Fibroblast of skin of left biceps (primary cell): ENCODE measurements at places on chromosomes 6 and 20.
A peak's percentile ranks its signal among the peaks of the same experiment; 100 is the strongest.

DNA sequence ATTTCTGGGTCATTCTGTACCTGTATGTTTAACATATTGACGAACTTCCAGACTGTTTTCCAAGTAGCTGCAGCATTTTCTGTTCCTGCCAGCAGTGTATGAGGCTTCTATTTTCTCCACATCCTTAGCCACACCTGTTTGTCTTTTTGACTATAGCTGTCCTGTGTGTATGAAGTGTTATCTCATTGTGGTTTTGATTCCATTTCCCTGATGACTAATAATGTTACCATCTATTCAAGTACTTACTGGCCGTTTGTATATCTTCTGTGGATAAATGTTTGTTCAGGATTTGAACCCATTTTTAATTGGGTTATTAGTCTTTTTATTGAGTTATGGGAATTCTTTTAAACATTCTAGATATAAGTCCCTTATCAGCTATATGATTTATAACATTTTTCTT is 95.2 kb downstream of the JAG1 start:
- no peak for DNase-seq

GRCh38 chr6:27502508-27503435 is 29.9 kb upstream of the ZNF184 start:
- DNase-seq = peak; percentile 40

- no peak for DNase-seq
Observed at GRCh38 chr6:131948692-131949619, 2.2 kb downstream of the CCN2 start.

GRCh38 chr6:14025160-14025559 is 92.4 kb upstream of the CD83 start:
- DNase-seq = no peak

DNA sequence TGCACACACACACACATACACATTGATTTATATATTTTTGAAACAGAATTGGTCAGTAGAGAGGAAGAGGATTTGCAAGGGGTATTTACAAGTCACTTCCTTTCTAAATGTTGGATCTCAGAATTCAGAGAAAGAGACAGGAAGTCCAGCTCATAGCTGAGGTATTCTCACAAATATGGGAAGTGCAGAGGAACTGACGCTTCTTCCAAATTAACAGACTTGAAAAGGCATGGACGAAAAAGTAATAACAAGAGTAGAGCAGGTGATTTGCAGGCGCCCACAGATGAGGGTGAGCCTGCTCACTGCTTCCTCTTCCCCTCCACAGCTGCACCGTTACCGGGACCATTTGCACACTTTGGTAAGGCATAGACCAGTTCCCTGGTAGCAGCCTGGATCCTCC is 246.4 kb downstream of the PHACTR1 start:
- DNase-seq = no peak

DNA sequence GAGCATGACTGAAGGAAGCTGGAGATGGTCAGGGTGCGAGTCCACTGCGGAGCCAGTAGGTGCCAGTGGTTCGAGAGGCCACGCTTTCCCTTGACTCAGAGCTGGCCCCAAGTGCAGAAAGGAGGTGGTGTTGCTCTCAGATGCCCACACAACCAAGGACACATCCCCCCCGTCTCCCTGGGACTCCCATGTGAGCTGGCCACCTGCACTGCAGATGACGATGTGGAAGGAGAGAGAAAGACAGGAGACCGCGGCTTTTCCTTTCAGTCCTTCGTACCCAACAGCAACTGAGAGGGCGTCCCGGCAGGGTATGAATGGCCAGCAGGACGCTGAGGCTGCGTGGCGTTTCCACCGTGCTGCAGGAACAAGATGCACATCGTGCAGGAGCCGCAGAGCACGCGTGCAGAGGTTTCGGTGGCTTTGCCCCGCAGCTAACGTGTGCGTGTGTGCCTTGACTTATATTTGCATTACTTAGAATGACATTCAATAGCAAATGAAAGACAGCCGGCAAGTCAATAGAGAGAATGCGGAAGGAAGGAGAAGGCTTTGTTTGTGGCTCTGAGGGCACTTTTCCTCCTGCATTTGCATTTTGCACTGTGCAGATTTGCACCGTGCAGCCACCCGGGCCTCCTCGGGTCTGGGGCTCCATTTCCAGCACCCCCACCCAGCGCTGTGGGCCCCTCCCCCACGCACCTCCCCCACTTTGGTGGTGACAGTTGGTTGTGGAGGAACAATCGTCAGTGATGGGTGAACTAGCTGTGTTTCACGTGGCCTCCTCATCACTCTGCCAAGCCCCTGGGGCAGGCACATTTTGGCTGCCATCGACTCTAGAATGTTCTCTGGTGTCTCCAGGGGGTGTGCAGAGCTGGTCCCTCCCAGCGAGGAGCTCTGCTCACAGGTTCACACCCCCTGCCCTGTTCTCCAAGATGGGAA is 26.4 kb upstream of the BHLHE23 start:
- DNase-seq = no peak

DNA sequence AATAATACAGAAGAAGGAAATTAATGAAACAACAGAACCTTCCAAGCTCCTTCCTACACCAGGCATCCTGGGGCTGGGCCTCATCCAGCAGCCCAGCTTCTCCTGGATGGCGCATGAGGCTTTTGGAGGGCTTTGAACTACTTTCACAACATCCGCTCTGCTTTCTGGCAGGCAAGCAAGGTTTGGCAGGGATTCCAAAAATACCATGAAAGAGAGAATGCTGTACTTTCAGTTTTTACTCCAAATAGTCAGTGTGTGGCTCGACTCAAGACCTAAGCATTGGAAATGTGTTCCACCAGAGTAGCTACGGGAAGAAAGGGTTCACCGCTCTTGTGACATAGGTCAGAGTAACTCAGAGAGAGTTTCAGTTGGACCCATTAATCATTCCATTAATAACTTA is 125.4 kb downstream of the OPRM1 start:
- peak; percentile 58 for DNase-seq

GRCh38 chr6:164321297-164321696 is 906.8 kb downstream of the QKI start:
- DNase-seq = no peak

GRCh38 chr6:168240160-168240559 is 79.4 kb downstream of the DACT2 start:
- no peak for DNase-seq

DNA sequence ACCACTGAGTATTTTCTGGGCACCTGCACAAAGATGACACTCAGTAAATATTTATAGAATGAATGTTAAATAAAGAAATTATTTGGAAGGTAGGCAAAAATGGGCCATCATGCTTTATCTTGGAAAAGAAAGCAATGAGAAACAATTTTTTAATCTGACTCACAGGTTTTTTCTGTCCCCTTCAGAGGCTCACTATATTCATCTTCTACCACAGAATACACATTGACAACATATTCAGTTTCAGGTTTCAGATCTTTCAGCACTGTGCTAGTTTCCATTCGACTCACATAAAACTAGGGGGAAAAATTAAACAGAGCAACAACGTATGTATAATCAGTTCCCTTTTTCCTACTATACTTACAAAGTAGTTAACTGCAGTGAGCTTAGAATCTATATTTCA is 58.3 kb downstream of the COL12A1 start:
- no peak for DNase-seq

DNA sequence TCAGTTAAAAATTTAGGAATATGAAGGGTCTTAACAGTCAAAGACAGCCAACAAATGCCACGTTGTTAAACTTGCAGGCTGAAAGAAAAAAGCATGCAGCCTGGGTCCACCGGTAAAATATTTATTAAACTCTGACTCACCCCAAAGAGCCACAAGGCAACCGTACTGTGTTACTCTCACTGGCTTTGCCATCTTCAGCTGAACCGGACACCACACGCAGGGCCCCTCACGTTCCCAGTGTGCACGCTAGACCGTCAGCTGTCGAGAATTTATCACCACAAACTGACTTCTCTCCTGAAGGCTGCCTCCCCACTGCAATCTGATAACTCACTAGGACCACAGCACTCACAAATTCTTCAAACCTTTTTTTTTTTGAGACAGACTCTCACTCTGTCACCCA is 30.7 kb downstream of the HUS1B start:
- no peak for DNase-seq

GRCh38 chr6:151160929-151161757 is 78.6 kb upstream of the AKAP12 start:
- DNase-seq = no peak

GRCh38 chr20:57108742-57109570 is 157.5 kb downstream of the BMP7 start:
- DNase-seq = no peak

GRCh38 chr20:26169506-26169905 is 472.9 kb upstream of the ZNF337 start:
- peak; percentile 37 for DNase-seq

DNA sequence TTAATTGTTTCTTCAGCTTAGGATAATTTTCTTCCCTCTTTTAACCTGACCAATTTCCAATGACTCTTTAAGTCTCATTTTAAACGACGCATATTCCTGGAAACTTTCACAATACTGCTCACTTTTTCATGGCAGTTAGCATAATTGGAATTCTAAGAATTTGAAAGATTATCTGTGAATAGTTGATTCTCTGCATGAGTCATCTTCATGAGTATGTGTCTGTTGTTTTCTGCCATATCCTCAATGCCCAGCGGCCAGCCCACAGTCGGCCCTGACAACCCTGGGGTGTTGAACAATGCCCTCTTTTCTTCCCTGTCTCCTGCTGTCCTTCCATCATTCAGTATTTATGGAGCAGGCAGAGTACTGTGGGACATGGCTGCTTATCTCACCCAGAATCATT is 554.2 kb downstream of the CDH26 start:
- DNase-seq = peak; percentile 66

DNA sequence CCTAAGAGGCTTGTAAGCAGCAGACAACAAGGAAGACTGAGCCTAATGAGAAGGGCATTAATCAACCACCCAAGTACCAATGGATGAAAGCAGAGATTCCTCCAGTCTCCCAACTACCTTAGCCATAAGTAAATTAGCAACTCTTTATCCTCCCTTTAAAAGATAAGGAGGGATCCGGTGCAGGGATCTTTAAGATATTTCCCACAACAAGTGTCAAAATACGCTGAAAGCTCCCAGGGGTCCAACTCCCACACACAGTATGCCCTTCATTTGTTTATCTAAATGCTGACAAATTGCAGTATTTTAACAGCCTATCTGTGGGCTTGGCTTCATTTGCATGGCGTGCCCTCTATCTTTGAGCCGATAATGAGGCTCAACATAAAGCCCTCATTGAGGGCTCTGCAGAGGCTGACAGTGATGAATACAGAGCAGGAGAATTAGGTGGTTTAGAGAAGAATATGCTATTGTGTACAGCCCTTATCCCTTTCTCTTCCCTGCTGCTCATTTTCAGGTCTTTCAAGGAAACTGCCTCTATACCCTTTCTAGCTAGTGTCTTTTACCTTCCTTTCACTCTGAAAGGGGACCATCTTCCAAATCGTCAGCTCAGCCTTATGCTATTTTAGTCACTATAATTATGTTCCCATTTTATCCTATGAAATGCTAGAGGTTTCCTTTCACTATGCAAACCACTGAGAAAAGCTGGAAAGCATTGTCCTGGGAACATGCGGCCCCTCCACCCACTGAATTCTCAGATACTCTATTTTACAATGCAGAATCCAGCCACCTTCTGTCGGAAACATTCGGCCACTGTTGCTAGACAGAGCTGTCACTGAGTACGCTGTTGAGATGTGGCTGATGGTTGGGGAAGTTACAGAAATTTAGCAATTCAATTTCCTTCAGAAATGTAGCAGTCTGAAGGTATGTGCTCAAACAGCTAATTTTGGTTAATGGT is 575.2 kb upstream of the JAG1 start:
- no peak for DNase-seq
